ENCODE measurements at places on chromosomes 11 and 22.

- peak; percentile 81 for ATAC-seq
Measured at GRCh38 chr11:107819361-107820014, 39.1 kb downstream of the SLC35F2 start.

DNA sequence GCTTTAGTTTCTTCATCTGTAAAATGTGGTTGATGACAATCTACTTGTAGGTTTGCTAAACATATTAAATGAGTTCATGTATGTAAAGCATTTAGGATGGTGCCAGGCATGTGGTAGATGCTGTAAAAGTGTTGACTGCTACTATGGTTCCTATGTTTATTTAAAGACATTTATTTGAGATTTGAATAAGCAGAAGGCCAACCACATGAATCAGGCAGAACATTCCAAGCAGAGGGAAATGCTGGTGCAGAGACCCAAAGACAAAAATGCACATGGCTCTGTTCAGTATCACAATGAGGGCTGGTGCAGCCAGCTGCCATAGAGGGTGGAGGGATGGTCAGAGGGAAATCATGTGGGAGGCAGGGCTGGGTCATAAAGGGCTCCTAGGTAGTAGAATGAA, 156.2 kb upstream of the PDGFD start:
- peak; percentile 32 for ATAC-seq

- no peak for ATAC-seq
Measured at GRCh38 chr11:62842171-62842741, 2.9 kb upstream of the WDR74 start.

DNA sequence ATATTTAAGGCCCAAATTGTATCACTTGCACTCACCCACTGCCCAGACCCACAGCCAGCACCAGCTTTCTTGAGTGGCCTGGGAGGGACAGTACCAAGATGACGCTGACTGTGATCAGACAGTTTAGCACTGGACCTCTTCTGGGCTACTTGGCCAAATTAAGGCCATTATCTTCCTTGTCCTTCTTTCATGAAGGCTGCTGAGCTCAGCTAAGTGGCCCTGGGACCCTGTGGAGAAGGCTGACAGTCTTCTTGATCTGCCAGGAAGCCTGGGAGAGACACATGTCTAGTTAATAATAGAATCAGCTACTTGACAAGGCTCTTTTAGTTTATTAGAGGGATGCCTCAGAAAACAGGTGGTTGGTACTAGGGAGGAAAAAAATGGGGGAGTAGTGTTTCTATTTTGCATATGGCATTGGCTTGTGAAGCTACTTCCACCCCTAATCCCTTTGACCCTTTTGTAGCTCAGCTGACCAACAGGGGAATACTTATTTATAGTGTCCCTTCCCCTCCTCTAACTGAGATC, 127.9 kb upstream of the NTM start:
- ATAC-seq: no peak

- no peak for ATAC-seq
Measured at GRCh38 chr11:35313066-35313759, 106.1 kb downstream of the SLC1A2 start.

DNA sequence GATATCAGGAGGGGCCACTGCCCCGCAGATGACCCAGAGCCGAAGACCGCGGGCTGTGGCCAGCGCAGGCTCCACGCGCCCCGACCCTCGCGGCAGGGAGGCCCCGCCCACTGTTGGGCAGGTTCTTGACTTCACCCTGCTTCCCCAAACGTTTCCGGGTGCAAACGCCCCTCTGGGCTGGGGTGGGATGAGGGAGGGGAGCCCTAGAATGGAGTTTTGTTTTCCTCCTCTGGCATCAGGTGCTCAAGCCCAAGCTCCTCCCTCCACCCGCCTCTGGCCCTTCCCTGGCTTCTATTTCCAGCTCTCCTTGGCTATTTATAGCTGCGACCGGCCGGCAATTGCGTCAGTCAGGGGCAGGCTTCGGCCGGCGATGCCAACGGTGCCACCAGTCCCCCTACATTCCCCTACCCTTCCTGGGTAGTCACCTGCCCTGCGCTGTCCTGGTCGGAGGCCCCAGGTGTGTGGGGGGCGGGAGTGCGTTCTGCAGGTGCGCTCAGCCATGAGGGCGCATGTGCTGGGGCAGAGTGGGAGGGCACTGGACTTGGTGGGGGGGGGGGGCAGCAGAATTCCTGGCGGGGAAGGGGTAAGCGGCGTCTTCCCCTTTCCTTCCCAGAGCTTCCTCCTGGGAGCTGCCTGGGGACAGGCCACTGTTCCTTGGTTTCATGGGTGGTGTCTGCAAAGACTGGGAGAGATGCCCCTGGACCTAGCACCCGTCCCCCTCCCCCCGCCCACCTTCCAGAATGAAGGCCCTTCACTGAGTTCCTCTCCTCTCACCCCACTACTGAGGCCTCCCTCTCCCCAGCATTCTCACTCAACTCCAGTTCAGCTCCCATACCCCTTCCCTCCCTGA, 23.6 kb downstream of the DUSP8 start:
- ATAC-seq: peak; percentile 75

DNA sequence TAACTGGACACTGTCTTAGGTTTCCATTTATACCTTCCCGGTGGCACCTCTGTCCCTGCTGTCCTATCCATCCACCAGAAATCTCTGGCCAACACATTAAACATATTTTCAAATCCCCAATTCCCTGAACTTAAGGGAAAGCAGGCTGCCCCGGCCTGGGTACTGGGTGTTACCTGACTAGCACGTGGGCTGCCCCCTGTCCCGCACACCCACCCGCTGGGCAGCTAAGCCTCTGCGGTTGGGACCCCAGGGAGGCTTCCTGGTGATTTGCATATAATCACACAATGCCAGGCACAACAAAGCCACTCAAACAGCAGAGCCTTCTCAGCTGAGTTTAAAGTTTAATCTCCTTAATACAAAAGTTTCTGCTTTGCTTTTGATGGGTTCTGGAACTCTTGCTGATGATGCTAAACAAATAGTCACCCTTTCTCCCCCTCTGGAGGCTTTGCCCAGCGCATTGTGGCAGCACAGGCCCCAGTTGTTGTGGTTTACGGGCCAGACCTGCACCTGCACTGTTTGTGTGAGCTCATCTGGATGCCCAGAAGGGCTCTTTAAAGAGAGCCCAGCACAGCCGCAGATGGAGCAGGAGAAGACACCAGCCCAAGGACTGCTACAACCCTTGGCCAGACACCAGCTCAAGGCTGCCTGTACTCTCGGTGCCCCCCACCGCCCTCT, 59.9 kb upstream of the POU2AF1 start:
- no peak for ATAC-seq

DNA sequence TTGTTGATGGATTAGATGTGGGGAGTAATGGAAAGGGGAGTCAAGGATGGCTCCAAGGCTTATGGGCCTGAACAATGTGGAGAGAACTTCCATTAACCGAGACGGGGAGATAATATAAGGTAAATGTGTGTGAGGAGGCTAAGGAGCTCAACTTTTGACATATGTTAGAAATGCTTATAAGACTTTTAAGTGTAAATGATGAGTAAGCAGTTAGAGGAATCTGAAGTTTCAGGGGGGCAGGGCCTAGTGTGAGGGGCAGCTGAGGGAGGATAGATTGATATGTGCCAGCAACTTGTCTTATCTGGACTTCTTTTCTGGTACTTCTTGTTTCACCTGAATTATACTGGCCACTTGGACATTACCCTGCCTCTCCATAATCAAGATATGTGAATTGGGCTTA, 29.9 kb downstream of the ANKRD42 start:
- ATAC-seq: no peak

DNA sequence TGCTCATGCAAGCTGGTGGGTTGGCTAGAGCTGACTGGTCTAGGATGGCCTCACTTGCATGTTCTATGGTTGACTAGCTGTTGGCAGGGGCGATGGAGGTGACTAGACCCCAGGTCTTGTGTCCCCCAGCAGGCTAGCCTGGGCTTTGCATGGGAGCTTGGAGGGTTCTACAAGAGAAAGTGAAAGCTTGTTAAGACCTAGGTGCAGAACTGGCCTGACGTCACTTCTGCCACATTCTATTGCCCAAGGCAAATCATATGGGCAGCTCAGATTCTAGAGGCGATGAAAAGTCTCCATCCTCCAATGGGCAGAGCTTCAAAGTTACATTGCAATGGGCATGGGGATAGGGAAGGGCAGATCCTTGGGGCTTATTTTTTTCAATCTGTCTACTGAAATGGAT, 170.9 kb downstream of the MIAT start:
- no peak for ATAC-seq

- ATAC-seq: no peak
Measured at GRCh38 chr11:77879218-77879617, 58.3 kb downstream of the AAMDC start.

- no peak for ATAC-seq
Measured at GRCh38 chr22:25536589-25536988, 27.9 kb upstream of the GRK3 start.

GRCh38 chr11:17449158-17449557, 27.5 kb downstream of the ABCC8 start:
- no peak for ATAC-seq

DNA sequence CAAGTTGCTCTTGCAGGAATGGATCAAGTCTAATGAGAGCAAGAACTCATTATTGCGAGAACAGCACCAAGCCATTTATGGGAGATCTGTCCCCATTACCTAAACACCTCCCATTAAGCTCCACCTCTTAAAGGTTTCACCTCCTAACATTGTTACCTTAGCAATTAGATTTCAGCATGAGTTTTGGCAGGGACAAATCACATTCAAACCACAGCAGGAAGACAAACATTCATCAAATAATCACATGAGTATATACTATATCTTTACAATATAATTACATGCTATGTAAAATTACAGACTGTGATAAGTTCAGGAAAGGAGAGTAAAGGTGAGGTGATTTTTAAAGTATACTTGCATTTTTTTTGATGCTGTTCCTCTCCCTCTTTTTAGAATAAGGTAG, 6.6 kb upstream of the TEAD1 start:
- no peak for ATAC-seq

DNA sequence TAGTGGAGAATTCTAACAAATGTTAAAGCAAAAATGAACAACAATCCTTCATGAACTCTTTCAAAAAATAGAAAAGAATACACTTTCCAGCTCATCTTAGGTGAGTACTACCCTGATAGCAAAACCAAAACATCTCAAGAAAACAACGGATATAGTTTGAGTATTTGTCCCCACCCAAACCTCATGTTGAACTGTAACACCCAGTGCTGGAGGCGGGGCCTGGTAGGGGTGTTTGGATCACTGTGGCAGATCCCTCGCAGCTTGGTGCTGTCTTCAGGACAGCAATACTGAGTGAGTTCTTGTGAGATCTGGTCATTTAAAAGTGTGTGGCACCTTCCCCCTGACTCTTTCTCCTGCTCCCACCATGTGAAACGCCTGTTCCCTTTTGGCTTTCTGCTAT, 27.0 kb downstream of the NCAPD3 start:
- no peak for ATAC-seq

- no peak for ATAC-seq
Measured at GRCh38 chr11:45926001-45926401, 3.5 kb downstream of the LARGE2 start.

- no peak for ATAC-seq
Measured at GRCh38 chr11:73070653-73071052, 71.5 kb downstream of the FCHSD2 start.

DNA sequence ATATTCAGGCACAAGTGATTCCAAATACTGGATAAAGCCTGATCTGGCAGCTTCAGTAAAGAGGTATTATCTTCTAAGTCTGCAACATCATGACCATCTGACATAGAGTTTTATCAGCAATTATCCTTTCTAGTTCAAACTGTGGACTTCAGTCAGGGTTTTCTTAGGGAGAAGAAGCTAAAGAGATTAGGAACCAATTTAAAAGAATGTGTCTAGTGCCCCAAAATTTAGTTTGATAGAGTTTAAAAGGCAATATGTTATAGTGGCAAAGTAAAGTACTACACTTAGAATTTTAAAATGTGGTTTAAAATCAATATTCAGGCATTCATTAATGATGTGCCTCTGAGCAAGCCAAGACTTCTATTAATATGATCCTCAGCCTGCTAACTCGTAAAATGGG, 5.4 kb downstream of the PAK1 start:
- no peak for ATAC-seq

GRCh38 chr11:92759571-92760214, 209.8 kb upstream of the MTNR1B start:
- no peak for ATAC-seq

DNA sequence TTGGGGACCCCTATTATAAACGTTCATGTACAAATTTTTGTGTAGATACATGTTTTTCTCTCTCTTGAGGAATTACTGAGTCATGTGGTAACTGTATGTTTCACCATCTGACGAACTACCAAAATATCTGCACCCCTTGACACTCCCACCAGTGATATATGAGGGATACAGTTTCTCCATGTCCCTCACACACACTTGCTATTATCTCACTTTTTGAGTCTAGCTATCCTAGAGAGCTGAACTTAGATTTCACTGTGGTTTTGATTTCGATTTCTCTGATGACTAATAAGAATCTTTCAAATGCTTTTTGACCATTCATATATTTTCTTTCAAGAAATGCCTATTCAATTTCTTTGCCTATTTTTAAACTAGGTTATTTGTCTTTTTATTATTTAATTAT, 200.2 kb downstream of the PGR start:
- no peak for ATAC-seq

- ATAC-seq: peak; percentile 42
Measured at GRCh38 chr11:369336-370018, at the start of gene B4GALNT4. Gene B4GALNT4, plus strand, starts transcription at chr11:369499. Its CDS starts 305 bp downstream, at chr11:369804.

DNA sequence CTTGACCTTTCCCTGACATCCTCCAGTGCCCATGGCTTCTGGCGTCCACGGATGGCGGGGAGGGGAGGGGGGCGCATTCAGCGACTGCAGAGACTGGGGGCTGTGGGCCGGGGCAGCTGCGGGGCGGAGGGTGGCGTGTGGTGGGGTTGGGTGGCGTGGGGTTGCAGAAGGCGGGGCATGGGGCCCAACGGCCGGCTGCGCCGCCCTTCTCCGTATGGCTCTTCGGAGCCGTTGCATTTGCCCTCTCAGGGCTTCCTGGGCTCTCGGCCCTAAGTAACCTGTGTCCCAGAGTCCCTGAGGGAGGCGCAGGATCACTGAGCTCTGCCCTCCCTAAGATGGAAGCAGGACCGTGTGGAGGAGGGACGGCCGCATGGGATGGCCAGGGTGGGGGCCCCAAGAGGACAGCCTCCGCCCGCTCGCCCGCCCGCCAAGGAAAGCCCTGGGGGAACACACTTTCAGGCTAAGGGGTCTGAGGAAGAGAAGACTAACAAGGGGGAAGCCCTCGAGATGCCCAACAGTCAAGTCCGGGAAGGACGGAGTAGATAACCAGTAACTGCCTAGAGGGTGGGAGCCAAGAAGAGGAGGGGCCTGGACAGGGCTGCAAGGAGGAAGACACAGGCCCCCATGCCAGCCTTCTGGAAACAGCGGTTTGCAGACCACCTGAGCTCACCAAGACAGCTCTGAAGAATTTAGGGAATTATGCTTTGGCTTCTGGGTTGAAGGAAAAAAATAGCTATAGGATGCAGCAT, 9.2 kb upstream of the AIFM3 start:
- ATAC-seq: no peak

- ATAC-seq: no peak
Measured at GRCh38 chr11:45745065-45745811, 59.7 kb upstream of the SLC35C1 start.

GRCh38 chr11:36590513-36590912, 3.8 kb upstream of the IFTAP start:
- no peak for ATAC-seq

GRCh38 chr11:15555161-15555560, 440.4 kb downstream of the INSC start:
- ATAC-seq: no peak
